ENCODE measurements at places on chromosomes 7 and 10.

- no peaks in the 10 kb centered on the region for H3K27me3 ChIP-seq
- no peak for DNase-seq
- no peak overlapping the region for H3K4me3 ChIP-seq
- H3K36me3 ChIP-seq, result peaks cover 89% of the 10 kb centered on the region
- peaks cover 4% of the 10 kb centered on the region for H3K4me1 ChIP-seq
These were observed 33.3 kb downstream of the CD36 start for GRCh38 chr7:80671744-80672143.

GRCh38 chr7:1175967-1176851 is 16.2 kb upstream of the ZFAND2A start:
- no peaks in the 10 kb centered on the region for H3K27me3 ChIP-seq
- no peak overlapping the region for H3K27ac ChIP-seq
- peak overlapping the region; percentile 33 for H3K4me3 ChIP-seq
- DNase-seq, result peak; percentile 87

DNA sequence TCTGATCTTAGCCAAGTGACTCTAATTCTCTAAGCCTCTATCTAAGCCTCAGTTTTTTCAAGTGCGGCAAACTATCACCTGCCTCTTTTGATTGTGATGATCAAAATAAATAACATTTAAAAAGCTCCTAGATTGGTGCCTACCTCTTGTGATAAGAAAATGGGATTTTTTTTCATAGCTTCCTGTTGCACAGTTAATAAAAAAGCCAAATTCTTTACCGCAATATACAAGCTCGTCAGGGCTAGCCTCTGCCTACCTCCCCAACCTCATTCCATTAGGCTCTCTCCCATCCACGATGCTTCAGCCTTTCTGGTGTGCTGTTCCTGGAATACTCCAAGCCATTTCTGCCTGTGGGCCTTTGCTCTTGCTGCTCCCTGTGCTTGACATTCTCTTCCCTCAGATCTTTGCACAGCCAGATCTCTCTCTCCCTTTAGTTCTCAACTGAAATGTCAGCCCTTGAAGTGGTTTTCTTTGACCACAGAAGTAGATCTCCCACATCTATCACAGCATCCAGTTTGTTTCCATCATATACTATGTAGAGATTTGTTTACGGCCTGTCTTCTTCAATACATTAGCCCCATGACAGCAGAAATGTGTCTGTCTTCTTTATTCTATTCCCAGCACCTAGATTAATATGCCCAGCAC is 48.8 kb downstream of the SFR1 start:
- H3K27me3 ChIP-seq, result no peaks in the 10 kb centered on the region
- no peak overlapping the region for H3K27ac ChIP-seq
- DNase-seq, result no peak
- no peaks in the 10 kb centered on the region for H3K4me1 ChIP-seq
- H3K36me3 ChIP-seq, result no peaks in the 10 kb centered on the region

- H3K27me3 ChIP-seq, result no peaks in the 10 kb centered on the region
- no peaks in the 10 kb centered on the region for H3K36me3 ChIP-seq
- no peak overlapping the region for H3K4me3 ChIP-seq
- no peak overlapping the region for H3K27ac ChIP-seq
- DNase-seq, result no peak
These were observed 287.0 kb downstream of the MDFIC start for GRCh38 chr7:115208710-115209560.

GRCh38 chr10:73163096-73163495 is 4.7 kb downstream of the ECD start:
- DNase-seq, result no peak
- no peak overlapping the region for H3K4me3 ChIP-seq
- no peaks in the 10 kb centered on the region for H3K27me3 ChIP-seq
- H3K4me1 ChIP-seq, result no peaks in the 10 kb centered on the region
- H3K36me3 ChIP-seq, result peaks cover 12% of the 10 kb centered on the region

Measured in right atrium auricular region (tissue), 2 donors.